Stimulated activated CD8-positive, alpha-beta memory T cell treated with anti-CD3 and anti-CD28 coated beads, Interleukin-15, amount 100 ng/mL, for 48 hours (primary cell): ENCODE measurements at places on chromosomes 1 and 21.

DNA sequence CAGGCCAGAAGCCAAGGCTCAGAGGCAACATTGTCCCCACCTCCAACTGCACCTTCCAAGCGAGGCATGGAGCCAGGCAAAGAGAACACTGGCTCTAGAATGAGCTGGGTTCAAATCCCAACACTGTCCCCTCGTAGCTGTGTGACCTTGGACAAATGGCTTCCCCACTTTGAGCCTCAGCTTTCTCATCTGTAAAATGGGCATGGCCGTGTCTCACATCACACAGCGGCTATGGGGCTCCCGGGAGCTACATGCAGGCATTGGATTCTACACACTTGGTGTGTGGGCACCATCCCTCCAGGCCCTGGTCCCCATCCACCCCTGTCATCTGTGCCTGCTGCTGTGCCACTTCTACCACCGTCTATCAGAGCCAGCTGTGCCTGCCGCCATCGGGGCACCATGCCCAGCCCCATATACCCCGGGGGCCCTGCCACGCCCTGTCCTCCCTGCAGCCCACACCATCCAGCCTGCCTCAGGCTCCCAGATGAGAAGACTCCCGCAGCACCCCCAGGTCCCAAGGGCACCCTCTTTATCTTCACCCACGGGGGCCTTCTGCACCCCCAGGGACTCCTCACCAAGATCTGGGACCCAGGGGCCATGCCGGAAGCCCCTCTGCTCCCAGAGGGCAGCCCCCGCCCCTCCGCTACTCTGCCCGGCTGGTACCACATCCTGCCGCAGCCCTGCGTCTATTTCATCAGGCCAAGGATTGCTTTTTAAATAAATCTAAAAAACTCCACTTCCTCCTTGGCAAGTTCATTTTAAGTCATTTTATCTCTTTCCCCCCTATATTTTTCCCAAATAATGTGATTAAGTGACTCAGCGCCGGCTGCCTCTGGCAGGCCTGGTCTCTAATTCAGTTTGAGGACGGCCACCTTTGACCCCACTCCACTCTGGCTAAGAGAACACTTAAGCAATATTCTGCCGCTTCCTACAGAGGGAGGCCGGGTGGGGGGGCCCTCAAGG is 107.8 kb upstream of the TARDBP start:
- no peak for DNase-seq

DNA sequence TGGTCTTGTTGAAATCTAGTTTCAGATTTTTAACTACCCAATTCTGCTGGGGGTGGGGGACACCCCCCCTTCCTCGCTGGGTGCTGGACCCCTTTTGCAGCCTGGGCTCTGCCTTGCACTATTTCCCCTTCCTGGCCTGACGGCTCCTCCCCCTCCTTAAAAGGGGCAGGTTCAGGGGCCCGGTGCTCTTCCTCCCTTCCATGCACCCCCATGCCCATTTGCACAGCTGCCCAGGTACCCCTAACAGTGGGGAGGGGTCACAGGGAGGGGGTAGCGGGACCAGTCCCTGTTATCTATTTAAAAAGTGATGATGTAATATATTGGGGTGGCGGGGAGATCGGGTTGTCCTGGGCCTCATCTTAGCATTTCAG is 15.3 kb downstream of the ZBTB7B start:
- no peak for DNase-seq

- DNase-seq: no peak
Measured at GRCh38 chr1:30275926-30276764, 447.2 kb downstream of the MATN1 start.

GRCh38 chr1:153677718-153678518 is 570 bp upstream of the NPR1 start:
- no peak for DNase-seq

DNA sequence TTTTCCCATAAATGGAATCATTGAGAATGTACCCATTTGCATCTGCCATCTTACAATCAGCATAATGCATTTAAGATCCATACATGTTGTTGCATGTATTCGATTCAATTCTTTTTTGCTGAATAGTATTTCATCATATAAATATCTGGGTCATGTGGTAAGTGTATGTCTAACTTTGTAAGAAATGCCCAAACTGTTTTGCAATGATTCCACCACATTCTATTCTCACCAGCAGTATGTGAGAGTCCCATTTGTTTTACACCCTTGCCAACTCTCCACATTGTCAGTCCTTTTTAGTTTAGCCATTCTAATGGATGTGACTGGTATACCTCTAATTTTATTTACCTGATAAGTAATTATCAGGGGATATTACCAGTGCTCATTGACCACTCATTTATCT is 115.8 kb upstream of the PBX1 start:
- no peak for DNase-seq
